ENCODE measurements at places on chromosomes 7 and 10. TPM values are rescaled to one million over a fixed set of nuclear protein-coding genes. Genes with fewer than 3 reads are reported as not detected.

ZNF398 gene
- 9.3 TPM for total RNA-seq

A1CF gene
- total RNA-seq: not detected

OR2A42 gene
- not detected for total RNA-seq

ZNF467 gene
- 3.6 TPM for total RNA-seq

SLC26A5 gene
- not detected for total RNA-seq

CCL24 gene
- 0.56 TPM for total RNA-seq

WNT8B gene
- not detected for total RNA-seq

TMEM196 gene
- not detected for total RNA-seq

PKD1L1 gene
- 0.36 TPM for total RNA-seq

TSC22D4 gene
- total RNA-seq: 31.1 TPM

CHST3 gene
- total RNA-seq: 9.0 TPM

CALCR gene
- total RNA-seq: not detected

TMEM270 gene
- not detected for total RNA-seq

DGKI gene
- 0.20 TPM for total RNA-seq

CYP3A7 gene
- not detected for total RNA-seq

GIMAP6 gene
- total RNA-seq: 2.4 TPM

PDE6C gene
- not detected for total RNA-seq

ECD gene
- total RNA-seq: 20.0 TPM

CDK5 gene
- 11.4 TPM for total RNA-seq

Data from esophagus mucosa (tissue), 1 donor.